ENCODE measurements at places on chromosomes 2 and 18.
A peak's percentile ranks its signal among the peaks of the same experiment; 100 is the strongest.

- no peak for DNase-seq
These were observed 39.3 kb upstream of the CREB1 start for GRCh38 chr2:207490441-207490840.

GRCh38 chr2:224645722-224646121 lies 60.6 kb upstream of the CUL3 start:
- no peak for DNase-seq

DNA sequence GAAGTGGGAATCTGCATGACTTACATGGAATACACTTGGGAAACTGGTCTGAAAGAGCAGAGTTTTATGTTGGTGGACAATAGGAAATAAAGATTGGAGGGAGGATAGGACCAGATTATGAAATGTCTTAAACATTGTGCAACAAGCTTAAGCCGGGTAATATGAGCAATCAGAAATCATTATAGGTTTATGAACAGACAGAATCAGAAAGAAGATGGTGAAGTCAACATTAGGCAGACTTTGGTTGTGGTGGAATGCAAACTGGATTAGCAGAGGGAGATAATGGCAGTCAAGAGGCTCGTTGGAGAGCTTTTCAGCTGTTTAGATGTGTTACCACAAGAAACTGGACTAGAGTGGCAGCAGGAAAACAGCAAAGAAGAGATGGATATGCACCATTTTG lies 43.5 kb downstream of the CRIM1 start:
- DNase-seq, result no peak

DNA sequence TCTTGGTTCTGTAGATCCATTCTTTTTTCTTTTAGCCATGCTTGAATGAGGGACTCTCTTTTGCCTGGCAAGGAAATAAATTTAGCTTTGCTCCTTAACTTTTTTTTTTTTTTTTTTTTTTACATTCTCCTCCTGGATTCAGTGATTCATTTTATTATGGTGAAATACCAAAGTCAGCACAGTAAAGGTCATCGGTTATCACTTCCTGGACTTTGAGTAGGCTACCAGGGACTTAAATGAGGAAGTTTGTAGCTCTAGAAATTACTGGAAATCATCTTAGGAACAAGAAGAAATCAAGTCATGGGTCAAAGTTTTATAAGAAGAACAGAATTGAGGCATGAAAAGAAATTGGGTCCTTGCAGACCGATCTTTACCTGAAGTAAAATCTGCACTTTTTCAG lies 75.0 kb downstream of the SOCS6 start:
- DNase-seq, result no peak

DNA sequence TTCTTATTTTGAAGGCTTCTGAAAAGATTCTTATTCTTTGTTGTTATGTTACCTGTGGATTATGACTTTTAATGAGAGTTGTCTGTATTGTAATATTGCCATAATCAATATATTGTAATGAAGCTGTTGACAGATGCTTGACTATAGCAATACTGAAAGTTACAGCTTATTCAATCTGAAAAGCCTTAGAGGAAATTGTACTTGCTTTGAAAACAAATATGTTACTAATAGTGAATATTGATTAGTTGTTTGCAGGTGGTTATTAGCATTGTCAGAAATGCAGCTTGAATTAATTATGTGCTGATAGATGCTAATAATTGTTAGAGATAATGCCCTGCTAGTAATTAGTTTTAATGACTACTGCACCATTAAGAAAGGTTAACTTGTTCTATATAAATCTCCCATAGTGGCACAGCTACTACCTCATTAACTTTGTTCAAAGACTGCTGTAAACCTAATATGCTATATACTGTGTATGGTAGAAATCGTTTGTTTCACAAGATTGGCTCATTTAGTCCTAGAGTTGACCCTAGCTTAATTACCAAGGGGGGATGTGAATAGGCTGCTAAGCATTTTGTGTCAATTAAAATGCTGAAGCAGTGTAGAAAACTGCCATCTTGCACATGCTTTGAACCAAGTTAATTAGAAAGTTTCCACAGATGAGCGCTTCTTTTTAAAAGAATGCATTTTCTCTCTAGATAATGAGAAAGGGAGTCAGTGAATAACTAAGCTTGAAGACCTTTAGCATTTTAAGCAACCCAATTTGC lies 30.5 kb downstream of the SLC39A10 start:
- DNase-seq, result no peak

DNA sequence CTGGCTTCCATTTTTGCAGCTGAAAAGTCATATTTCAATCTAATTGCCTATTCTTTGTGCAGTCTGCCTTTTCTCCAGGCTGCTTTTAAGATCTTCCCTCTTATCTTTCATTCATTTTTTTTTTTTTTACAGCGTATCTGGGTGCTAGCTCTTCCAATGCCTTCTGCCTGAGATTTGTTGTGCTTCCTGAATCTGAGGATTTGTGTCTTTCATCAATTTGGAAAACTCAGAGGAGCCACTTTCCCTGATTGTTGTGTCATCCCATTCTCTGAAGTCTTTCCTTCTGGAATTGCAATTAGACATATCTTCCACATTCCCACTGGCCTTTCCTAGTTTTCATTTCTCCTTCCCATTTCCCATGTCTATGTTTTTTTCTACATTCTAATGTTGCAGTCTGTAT lies 21.9 kb upstream of the ACKR3 start:
- no peak for DNase-seq

GRCh38 chr2:217017456-217018252 lies 157.8 kb upstream of the TNP1 start:
- no peak for DNase-seq

- DNase-seq, result no peak
These were observed 599.8 kb downstream of the NRXN1 start for GRCh38 chr2:50431958-50432650.

- no peak for DNase-seq
These were observed 40.6 kb downstream of the INSIG2 start for GRCh38 chr2:118128826-118129225.

- DNase-seq, result no peak
These were observed 63.4 kb downstream of the PIKFYVE start for GRCh38 chr2:208329485-208329884.

GRCh38 chr2:181146171-181146570 lies 165.8 kb downstream of the UBE2E3 start:
- DNase-seq, result no peak

GRCh38 chr2:223075301-223076270 lies 23.6 kb downstream of the KCNE4 start:
- no peak for DNase-seq

DNA sequence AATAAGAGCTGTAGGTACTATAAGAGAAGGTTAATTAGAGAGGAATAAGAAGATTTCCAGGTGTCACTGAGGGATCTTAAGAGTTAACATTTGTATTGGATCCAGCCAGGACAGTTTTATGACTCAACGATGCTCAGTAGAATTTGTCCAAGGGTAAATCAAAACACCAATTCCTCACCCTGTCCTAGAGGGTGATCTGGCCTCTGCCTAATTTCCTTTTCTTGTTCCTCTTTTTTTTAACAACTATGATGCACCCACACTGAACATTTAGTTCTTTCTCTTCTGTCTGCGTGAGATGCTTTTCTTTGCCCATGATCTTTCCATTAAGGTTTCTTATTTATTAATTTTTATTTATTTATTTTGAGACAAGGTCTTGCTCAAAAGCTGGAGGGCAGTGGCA lies 92.0 kb downstream of the PMS1 start:
- no peak for DNase-seq

- DNase-seq, result no peak
These were observed 104.9 kb downstream of the TRABD2A start for GRCh38 chr2:84776011-84776410.

GRCh38 chr2:234845602-234846590 lies 105.9 kb upstream of the SH3BP4 start:
- DNase-seq, result no peak

DNA sequence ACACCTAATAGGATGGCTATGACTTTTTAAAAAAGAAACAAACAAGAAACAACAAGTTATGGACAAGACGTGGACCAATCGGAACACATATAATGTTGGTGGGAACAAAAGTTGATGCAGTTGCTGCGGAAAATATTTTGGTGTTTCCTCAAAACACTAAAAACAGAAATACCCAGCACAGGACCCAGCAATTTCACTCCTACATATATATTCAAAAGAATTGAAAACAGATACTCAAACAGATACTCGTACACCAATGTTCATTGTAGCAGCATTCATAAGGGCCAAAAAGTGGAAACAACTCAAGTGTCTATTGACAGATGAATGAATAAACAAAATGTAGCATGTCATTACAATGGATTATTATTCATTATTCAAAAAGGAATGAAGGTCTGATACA lies 12.1 kb downstream of the CCDC141 start:
- DNase-seq, result no peak

GRCh38 chr2:39144416-39144815 lies 23.6 kb upstream of the SOS1 start:
- no peak for DNase-seq

DNA sequence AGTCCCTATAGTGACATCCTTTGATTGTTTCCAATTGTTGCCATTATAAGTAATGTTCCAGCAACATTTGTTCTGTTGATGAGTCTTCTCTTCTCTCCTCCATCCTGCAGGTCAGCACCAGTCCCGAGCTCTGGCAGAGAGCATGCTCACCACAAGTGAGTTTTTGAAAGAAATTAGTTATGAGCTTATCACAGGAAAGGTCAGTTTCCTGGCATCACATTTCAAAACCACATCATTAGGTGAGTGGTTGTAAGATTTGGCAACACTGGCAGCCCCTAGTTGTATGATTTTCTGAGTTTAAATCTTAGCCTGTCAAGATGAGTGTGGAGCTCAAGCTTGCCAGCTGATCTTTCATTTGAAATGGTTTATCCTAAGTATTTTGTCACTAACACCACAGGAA lies 149.6 kb downstream of the ESCO1 start:
- no peak for DNase-seq

- no peak for DNase-seq
These were observed 1.6 kb upstream of the DCTN1 start for GRCh38 chr2:74381751-74382150.

DNA sequence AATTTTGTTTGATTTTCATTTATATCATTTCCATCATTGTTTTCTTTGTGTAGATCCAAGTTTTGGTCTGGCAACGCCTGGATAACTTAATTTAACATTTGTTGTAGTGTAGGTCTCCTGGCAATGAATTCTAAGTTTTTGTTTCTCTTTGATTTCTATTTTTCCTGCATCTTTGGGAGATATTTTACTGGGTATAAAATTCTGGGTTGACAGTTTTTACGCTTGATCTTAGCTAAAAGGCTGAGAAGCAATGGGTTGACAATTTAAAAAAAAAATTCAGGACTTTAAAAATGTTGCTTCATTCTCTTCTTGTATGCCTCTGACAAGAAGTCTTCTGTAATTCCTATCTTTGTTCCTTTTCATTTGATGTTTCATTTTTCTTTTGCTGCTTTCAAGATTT lies 8.6 kb downstream of the LYPD6B start:
- no peak for DNase-seq

- no peak for DNase-seq
These were observed 23.7 kb downstream of the PIEZO2 start for GRCh38 chr18:11125492-11126315.

- no peak for DNase-seq
These were observed 15.2 kb upstream of the SAP130 start for GRCh38 chr2:128043041-128043440.

DNA sequence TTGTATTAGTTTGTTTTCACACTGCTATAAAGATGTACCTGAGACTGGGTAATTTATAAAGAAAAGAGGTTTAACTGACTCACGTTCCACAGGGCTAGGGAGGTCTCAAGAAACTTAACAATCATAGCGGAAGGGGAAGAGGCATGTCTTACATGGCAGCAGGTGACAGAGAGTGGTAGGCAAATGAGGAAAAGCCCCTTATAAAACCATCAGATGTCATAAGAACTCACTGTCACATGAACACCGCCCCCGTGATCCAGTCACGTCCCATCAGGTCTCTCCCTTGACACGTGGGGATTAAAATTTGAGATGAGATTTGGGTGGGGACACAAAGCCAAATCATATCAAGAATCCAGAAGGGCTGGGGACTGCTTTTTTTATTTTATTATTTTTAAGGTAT lies 120.0 kb downstream of the GALNT14 start:
- DNase-seq, result no peak

DNA sequence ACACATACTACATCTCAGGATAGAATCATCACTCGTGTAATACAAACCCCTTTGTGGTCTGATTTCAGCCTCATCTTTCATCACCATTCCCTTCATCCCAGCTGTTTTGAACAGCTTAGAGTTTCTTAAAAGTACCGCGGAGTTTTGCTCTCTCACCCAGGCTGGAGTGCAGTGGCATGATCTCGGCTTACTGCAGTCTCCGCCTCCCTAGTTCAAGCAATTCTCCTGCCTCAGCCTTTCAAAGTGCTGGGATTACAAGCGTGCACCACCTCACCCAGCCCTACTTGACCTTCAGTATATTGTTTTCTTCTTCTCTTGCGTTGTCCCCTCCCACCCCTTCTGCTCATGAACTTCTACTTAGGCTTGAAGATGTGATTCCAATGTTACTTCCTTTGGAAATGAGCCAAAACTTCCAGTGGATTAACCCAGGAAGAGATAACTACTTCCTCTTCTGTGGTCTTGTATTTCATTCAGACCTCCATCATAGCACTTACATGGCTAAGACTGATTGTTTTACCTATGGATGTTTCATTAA lies 15.8 kb downstream of the ERLEC1 start:
- DNase-seq, result no peak

DNA sequence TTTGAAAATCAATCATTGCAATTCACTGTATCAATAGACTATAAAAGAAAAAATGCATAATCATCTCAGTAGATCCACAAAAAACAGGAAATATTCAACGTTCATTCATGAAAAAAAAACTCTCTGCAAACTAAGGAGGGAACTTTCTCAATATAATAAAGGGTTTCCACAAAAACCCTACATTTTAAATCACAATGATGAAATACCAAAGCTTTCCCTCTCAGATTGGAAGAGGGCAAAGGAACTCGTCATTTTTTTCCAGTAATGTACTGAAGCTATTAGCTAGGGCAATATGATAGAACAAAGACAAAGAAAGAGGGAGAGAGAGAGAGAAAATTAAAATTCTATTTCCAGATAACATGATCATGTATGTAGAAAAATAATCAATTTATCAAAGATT lies 167.1 kb upstream of the RBMS1 start:
- DNase-seq, result no peak

DNA sequence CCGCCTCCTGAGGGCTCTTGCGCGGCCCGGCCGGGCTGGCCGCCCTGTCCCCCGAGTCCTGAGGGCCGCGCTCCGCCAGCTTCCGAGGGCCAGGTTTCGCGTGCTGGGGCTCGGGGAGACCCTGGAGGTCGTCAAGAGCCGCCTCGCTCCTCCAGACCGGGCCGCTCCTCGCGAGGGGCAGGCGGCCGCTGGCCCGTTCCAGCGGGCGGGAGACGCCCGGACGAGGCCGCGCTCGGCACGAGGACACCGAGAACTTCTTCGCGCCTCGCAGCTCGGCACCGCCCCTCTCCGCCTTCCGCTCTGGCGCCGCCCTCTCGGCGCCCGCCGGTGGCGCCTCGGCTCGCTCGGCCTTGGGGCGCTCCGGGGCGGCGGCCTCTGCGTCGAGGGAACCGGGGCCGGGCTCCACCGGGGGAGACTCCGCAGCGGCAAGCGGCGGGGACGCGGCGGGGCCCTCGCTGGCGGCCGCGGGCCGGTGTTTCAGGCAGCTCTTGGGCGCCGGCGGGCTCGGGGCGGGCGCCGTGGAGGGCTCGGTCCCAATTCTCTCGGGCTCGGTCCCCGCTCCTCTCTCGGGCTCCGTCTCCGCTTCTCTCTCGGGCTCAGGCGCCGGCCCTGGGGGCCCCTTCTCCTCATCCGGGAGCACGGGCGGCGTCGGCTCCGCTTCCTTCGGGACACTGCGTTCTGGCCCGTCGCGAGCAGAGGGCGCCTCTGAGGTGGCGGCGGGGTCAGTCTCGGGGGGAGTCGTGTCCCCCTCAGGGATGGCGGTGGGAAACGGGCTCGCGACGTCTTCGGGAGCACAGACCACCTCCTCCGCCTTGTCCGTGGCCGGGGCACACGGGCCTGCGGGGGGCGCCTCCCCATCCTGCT lies 91.6 kb upstream of the MGAT4A start:
- DNase-seq, result peak; percentile 60
